ENCODE measurements at places on chromosomes 7 and 10. TPM values are rescaled to one million over a fixed set of nuclear protein-coding genes. Genes with fewer than 3 reads are reported as not detected.

Gene HMX3
- total RNA-seq, result not detected

Gene SUMF2
- 128 TPM for total RNA-seq

Gene TUBB8
- total RNA-seq, result 0.22 TPM

Gene SUN3
- not detected for total RNA-seq

Gene BMPER
- 2.3 TPM for total RNA-seq

- no peak for DNase-seq
Observed at GRCh38 chr7:36639826-36640225, 84.5 kb downstream of the AOAH start.

- DNase-seq, result no peak
Observed at GRCh38 chr10:21172930-21173801, 276.1 kb upstream of the NEBL start.

DNA sequence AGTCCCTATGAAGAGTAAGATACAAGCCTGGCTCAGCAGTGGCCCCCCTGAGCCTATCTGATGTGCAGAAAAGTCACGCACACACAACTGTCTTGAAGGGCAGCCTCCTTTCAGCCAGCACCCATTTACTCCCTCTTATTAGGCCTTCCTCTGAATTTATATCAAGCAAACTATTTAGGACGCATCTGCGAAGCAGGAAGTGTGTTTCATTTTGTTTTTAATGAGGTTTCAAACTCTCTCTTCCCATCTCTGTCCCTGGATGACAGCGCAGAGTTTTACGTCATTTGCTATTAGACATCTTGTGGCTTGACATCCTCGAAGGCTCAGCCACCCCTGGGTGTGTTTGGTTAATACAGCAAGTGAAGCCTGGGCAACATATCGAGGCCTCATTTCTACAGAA, 79.5 kb downstream of the CUX1 start:
- DNase-seq, result no peak

- no peak for DNase-seq
Observed at GRCh38 chr7:154929006-154929726, 73.8 kb downstream of the PAXIP1 start.

DNA sequence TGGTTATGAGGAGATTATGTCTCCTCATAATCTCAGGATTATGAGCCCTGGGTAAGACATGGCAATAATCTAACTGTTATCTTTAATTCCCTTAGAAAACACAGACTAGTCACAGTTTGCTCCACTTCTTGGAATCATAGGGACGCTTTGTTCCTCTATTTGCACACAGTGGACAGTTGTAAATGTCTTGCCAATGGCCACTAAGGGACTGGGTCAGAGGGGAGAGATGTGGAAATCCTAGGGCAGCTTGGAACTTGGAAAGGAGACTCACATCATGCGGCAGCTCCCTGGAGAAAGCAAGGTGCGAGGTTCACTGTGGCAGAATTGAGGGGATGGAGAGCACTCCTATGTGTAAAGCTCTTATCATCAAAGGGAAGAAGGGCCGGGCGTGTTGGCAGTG, 266.1 kb downstream of the PRPF18 start:
- no peak for DNase-seq

DNA sequence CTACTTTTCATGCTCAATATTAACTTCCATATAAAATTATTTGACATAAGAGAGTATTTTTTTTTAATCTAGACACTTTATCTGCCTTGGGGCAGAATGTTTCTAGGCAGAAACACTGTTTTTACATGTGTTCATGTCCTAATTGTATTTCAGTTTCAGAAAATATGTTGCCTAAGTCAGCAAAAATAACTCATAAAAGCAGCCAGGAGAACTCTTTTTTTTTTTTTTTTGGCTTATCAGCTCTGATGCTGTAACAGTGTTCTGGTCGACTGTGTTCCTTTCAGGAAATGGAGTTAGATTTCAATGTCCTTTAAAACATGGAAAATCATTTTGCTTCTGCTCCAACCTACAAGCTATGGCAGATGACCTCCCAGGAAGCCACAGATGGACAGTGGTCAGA, 63.2 kb upstream of the OPALIN start:
- no peak for DNase-seq

DNA sequence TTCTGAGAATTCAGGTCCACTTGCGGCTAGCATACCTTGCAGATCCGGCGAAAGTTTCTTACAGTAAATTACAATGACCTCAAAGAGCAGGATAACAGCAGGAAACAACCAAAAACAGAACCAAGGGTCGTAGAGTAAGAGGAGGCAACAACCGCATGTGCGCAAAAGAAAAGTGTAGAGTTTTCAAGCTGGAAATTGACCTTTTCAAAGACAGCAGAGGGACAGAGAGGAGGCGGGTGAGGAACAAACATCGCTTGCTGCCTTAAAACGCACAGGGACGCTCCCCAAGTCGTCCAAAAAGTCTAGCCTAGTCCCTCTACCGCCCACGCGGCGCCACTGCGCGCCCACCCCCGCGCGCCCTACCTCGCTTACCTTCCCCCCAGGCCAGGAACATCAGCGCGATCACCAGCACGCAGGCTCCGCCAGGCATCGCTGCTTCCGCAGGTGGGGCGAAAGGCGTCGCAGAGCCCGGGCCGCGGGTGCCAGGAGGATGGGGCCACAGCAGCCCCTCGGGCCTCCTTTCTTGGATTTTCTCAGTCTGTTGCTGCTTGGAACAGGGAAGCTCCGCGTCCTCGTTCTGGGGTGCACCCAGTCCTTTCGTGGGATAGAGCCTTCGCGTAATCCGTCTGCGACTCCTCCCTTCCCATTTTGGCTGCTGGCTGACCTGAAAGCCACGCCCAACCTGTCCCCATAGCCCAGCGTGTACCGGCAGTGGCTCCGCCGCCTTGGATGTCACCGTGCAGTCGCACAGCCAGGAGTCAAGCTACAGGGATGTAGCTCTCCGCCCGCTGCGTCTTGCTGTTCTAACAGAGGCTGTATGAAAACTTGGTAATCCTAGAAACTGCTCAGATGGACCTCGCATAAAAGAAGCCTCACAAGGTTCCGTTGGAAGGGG, at the start of gene VWDE:
TSS of gene VWDE (minus strand) at position 579 of the 895 bp plus-strand sequence. CDS start at position 430, 149 bp downstream.
- peak; percentile 69 for DNase-seq

- DNase-seq, result no peak
Observed at GRCh38 chr7:100572949-100573675, 588 bp downstream of the SAP25 start.

GRCh38 chr10:3085785-3086567, 18.6 kb downstream of the PFKP start:
- DNase-seq, result no peak

- DNase-seq, result no peak
Observed at GRCh38 chr10:57972783-57973182, 294.9 kb downstream of the IPMK start.

GRCh38 chr7:139753081-139753692, 24.6 kb downstream of the HIPK2 start:
- DNase-seq, result no peak

- no peak for DNase-seq
Observed at GRCh38 chr7:96052289-96052688, 269.6 kb downstream of the SLC25A13 start.

- no peak for DNase-seq
Observed at GRCh38 chr7:485188-486081, 34.2 kb downstream of the PDGFA start.

DNA sequence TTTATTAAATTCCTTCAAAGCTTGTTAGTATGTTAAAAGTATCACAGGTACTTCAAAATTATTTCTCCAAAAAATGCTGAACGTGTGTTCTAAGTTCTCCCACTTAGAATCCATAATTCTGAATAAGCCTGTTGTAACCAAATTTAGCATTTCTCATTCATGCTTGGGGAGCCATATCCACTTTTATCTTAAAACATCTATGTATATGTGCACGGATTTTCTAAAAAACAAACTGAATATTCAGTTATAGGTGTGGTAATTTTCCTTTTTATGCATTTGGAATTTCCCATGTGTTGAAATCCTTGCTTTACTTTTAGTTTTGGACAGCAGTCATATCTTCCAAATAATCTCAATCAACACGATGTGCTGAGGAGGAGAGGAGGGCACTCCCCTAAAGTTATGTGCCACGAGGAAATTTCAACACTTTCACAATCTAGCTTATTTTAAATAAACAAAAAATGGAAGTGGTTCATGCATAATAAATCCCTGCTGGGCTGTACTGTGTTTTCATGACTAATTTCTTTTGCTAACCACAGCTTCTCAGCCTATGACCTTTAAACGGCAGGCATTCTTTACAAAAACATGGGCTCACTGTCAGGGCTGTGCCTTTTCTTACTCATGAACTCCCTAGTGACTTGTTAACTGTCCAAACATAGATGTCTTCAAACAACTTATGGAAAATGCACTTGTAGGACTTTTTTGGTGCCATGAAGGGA, 380.3 kb upstream of the SEMA3C start:
- peak; percentile 96 for DNase-seq

- peak; percentile 42 for DNase-seq
Observed at GRCh38 chr10:69051303-69051702, 36.6 kb upstream of the SRGN start.

All from M059J (cell line).